ENCODE measurements at places on chromosomes 16 and 17. TPM values are rescaled to one million over a fixed set of nuclear protein-coding genes. Genes with fewer than 3 reads are reported as not detected.

VAMP2 gene
- 15.3 TPM for total RNA-seq

IRX5 gene
- not detected for total RNA-seq

CLEC18B gene
- total RNA-seq: not detected

DNA sequence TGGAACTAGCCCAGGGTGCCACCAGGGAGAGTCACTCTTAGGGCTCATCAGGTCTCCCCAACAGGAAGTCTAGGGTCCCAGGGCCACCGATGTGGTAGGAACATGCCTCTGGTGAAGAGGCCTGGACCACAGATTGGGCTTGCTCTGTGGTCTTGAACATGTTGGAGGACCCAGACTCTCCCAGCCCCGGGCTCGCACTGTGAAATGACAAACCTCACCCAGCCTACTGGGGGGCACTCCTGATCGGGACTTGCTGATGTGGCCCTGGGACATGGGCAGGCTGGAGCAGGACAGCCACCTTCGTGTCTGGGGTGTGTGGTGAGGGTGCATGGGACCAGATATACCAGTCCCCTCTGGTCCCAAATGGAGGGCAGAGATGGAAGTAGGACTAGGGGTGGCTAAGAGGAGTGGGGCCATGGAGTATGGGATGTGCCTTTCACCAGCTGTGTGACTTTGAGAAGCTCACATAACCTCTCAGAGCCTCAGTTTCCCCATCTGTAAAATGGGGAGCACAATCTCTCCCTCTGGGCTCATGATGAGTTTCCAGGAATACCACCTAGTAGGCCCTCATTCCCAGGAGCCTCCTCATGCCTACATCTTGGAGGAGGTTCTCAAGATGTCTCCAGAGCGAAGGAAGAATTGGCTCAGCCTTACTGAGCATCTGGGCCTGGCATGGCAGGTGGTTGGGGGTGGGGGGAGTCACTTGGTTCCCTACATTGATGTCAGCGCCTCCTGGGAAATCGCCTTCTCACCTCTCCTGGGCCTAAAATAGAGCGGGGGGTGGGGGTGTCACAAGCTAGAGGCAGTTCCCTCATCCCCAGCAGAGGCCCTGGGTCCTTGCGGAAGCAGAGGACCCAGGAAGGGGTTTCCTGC is 1.5 kb upstream of the ADAM11 start:
- H3K4me1 ChIP-seq: peaks cover 9% of the 10 kb centered on the region
- DNase-seq: no peak
- H3K36me3 ChIP-seq: no peaks in the 10 kb centered on the region
- H3K27me3 ChIP-seq: no peaks in the 10 kb centered on the region
- H3K27ac ChIP-seq: no peak overlapping the region

DNA sequence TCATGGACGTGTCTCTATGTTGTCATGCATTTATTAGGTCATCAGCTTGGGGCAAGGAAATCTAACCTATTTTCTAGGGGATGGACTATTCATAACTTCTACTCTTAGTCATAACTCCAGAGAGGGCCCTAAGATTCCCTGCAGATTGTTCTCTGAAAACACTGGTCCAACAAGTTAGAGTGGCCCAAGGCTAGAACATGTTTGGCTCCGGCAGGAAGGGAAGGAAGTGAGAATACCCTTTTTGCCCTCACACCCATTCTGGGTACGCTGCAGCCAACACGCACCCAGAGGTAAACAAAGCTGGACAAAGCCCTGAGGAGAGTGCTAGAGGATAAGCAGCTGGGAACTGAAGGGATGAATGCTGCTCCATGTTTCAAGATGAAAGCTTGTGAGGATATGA is 9.9 kb downstream of the C16orf86 start:
- no peak overlapping the region for H3K27ac ChIP-seq
- no peaks in the 10 kb centered on the region for H3K36me3 ChIP-seq
- H3K4me3 ChIP-seq: no peak overlapping the region
- H3K27me3 ChIP-seq: no peaks in the 10 kb centered on the region

GRCh38 chr16:3640632-3641501 is 13.6 kb upstream of the DNASE1 start:
- no peak overlapping the region for H3K4me3 ChIP-seq
- no peaks in the 10 kb centered on the region for H3K27me3 ChIP-seq
- H3K27ac ChIP-seq: no peak overlapping the region
- H3K4me1 ChIP-seq: no peaks in the 10 kb centered on the region

GRCh38 chr16:67399218-67399733 is 6.0 kb upstream of the TPPP3 start:
- H3K27me3 ChIP-seq: no peaks in the 10 kb centered on the region
- H3K4me1 ChIP-seq: peaks cover 17% of the 10 kb centered on the region
- no peaks in the 10 kb centered on the region for H3K36me3 ChIP-seq
- H3K4me3 ChIP-seq: no peak overlapping the region

KRT31 gene
- total RNA-seq: not detected

IGFALS gene
- total RNA-seq: not detected

DNA sequence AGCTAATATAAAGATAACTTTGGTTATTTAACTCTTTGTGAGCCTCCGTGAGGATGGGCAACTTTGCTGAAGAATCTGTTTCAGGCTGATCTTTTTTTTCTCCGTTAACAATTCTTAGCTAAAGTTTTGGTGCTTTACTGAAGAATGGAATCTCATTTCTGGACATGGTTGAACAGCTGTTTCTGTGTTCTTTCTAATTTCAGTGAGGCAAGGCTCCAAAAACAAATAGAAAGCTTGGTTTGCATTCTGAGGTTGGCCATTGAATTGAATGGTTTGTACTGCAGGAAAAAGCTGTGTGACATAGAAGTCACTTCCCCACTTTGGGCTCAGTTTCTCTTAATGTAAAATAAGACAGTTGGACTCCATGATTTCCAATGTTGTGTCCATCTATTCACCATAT is 22.3 kb upstream of the HLF start:
- no peaks in the 10 kb centered on the region for H3K36me3 ChIP-seq
- H3K27me3 ChIP-seq: no peaks in the 10 kb centered on the region
- no peak for DNase-seq
- no peaks in the 10 kb centered on the region for H3K4me1 ChIP-seq
- H3K4me3 ChIP-seq: no peak overlapping the region

CTRL gene
- total RNA-seq: not detected

MSLN gene
- total RNA-seq: 11.5 TPM

DNA sequence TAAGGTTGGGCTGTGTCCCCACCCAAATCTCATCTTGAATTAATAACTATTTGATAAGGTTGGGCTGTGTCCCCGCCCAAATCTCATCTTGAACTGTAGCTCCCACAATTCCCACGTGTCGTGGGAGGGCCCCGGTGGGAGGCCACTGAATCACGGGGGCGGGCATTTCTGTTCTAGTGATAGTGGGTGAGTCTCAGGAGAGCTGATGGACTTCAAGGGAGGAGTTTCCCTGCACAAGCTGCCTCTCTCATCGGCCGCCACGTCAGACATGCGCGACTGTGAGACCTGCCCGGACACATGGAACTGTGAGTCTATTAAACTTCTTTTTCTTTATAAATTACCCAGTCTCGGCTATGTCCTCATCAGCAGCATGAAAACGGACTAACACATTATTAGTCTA is 44.9 kb upstream of the METRNL start:
- H3K4me1 ChIP-seq: no peaks in the 10 kb centered on the region
- no peaks in the 10 kb centered on the region for H3K27me3 ChIP-seq
- no peak overlapping the region for H3K4me3 ChIP-seq

- DNase-seq: no peak
- H3K36me3 ChIP-seq: no peaks in the 10 kb centered on the region
- no peak overlapping the region for H3K4me3 ChIP-seq
- no peaks in the 10 kb centered on the region for H3K4me1 ChIP-seq
- no peaks in the 10 kb centered on the region for H3K27me3 ChIP-seq
- no peak overlapping the region for H3K27ac ChIP-seq
Observed at GRCh38 chr17:76943202-76943601, 75.0 kb downstream of the MGAT5B start.

- H3K27ac ChIP-seq: no peak overlapping the region
- no peak for DNase-seq
- H3K4me3 ChIP-seq: no peak overlapping the region
- no peaks in the 10 kb centered on the region for H3K27me3 ChIP-seq
Observed at GRCh38 chr16:11836650-11837244, 14.6 kb downstream of the RSL1D1 start.

GRCh38 chr17:72005332-72006163 is 115.3 kb upstream of the SOX9 start:
- no peaks in the 10 kb centered on the region for H3K36me3 ChIP-seq
- H3K4me1 ChIP-seq: no peaks in the 10 kb centered on the region
- H3K27ac ChIP-seq: no peak overlapping the region
- H3K27me3 ChIP-seq: no peaks in the 10 kb centered on the region
- H3K4me3 ChIP-seq: no peak overlapping the region

DNA sequence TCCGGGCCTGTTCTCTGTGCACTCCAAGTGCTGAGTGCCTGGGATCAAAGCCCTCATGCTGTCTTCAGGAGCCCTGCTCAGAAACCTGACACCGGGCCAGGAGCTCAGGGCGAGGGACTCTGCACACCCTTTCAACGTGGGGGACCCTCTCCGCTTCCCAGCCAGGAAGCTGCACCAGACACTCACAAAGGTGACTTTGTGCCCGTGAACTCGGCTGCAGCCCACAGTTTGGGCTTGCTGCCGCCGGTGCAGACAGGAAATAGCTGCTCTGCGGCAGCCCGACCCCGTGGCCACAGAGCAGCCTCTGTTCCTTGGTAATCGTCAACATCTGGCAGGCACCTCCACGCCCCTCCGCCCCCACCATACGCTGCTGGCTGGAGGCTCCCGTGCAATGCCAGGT is 93.4 kb upstream of the METRNL start:
- no peaks in the 10 kb centered on the region for H3K27me3 ChIP-seq
- no peak overlapping the region for H3K4me3 ChIP-seq
- no peaks in the 10 kb centered on the region for H3K4me1 ChIP-seq
- H3K36me3 ChIP-seq: no peaks in the 10 kb centered on the region
- DNase-seq: no peak

- no peak overlapping the region for H3K4me3 ChIP-seq
- no peak overlapping the region for H3K27ac ChIP-seq
- no peaks in the 10 kb centered on the region for H3K4me1 ChIP-seq
Observed at GRCh38 chr16:22673421-22673831, 140.5 kb upstream of the HS3ST2 start.
